Coronary artery (tissue), 2 donors: ENCODE measurements at places on chromosomes 1 and 21.

DNA sequence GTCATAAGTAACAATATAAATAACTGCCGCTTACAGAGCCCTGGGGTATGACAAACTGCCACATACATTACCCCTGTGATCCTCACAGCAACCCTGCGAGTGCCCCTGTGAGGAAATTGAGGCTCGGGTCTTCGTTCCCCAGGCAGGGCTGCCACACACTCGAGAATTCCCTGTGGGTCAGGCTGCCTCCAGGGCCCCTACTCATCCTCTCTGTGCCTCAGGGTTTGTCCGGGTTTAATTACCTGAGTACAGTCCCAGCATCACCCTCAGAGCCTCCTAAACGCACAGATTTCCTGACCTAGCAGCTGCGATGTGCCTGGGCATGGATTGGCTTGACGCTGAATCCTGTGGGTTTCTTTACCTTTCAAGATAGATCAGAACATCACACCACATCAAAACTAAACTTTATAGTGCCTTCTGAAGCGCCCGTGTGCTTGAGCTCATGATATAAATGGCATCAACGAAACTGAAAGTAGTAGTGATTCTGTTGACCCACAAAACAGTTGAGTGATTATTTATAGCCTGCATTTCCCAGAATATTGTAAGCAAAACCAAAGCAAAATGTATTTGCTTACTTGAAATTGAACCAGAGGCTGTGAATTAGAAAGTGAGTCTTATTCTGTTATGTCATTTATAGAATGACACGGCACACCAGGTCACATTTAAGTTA lies 14.0 kb downstream of the SLC37A1 start:
- peak; percentile 61 for DNase-seq

- DNase-seq, result no peak
Observed at GRCh38 chr1:114144016-114144415, 9.7 kb downstream of the SYT6 start.

GRCh38 chr1:54052431-54052933 lies 522 bp downstream of the TMEM59 start:
- DNase-seq, result no peak

DNA sequence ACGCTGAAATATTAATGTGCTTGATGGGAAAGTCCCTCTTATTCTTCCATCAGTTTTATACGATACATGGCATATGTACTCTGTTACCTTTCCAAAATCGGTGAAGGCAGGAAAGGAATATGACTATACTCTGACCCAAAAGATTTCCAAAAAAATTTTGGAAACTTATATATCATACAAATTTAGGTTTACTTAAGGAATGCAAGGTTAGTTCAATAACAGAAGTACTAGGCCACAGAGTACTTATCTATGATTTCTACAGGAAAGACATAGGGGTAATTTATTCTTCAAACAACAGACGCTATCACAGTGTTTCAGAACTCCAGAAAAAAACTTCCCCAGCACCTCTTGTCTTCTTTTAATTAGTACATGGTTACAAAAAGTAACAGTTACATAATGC lies 84.8 kb downstream of the COP1 start:
- no peak for DNase-seq

DNA sequence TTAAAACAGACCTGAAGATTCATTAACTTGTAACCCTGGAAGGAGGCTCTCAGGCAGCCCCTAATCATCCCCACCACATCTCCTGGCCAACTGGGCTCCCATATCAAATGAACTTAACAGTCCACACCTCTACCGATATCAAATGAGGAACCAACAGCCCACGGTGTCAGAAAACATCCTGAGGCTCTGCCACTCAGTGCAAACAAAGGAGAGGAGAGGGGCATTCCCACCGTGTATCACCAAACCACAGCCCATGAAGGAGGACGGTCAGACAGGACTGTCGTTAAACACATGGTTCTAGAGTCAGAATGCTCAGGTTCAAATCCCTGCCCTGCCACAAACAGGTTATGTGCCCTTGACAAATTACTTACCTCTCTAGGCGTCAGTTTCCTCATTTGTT lies 52.5 kb downstream of the ERI3 start:
- DNase-seq, result no peak

GRCh38 chr1:162236201-162236600 lies 140.5 kb downstream of the SPATA46 start:
- DNase-seq, result no peak

GRCh38 chr1:163604321-163604720 lies 282.6 kb downstream of the NUF2 start:
- no peak for DNase-seq

- no peak for DNase-seq
Observed at GRCh38 chr1:84973498-84974334, 23.2 kb downstream of the MCOLN2 start.

DNA sequence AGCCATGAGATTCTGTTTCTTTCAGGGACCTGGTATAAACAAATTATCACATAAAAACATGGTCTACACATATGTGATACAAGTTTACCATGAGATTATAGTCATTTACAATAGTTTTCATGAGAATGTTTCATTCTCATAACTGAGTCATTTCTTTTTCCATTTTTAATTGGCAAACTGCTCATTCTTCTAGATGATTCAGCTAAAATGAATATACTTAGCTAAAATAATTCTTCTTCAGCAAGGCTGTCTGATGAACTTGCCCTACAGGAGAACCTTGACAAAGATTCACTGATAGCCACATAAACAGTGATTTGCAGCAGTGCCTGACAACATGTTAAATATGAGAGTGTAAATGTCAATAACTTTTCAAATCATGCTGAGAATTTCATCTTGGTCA lies 253.2 kb downstream of the FMN2 start:
- no peak for DNase-seq

GRCh38 chr1:9755441-9755995 lies 68.2 kb downstream of the CLSTN1 start:
- no peak for DNase-seq

GRCh38 chr1:160682983-160683865 lies 28.4 kb downstream of the CD48 start:
- no peak for DNase-seq

DNA sequence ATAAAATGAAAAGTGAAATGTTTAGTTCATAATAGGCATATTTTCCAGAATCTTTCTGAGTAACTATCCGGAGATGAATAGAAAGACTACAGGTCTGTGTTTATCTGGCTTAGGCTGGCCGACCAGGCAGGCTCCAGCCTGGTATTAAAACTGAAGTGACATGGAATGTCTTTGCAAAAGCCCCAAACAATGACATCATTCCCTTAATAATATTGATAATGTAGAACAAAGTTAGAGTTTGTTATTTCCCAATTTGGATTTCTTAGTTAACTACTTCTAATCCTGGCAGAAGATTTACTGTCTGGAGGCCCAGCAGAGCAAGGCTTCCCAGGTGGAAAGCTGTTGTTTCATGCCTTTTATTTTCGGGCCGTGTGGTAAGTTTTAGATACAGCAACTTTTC lies 207.7 kb downstream of the GREM2 start:
- no peak for DNase-seq

- DNase-seq, result no peak
Observed at GRCh38 chr1:89519779-89520358, 4.8 kb upstream of the LRRC8B start.

DNA sequence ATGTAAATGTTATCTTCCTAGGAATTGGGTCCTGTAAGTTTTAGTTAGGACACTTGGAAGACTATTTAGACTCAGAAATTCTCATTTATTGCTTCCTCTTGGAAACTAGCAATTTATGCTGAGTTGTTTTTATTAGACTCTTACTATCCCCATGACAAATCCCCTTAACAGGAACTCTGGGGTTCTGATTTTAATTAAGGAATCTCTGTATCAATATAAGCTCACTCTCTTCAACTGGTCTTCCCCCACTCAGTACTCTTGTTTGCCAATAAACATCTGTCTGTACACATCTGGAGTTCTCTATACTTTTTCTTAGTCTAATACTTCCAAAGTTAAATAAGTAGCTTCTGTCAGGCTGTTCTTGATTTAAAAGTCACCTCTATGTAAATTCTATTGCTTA lies 64.1 kb upstream of the TBX15 start:
- no peak for DNase-seq

GRCh38 chr1:106944721-106945120 lies 111.8 kb upstream of the PRMT6 start:
- no peak for DNase-seq

GRCh38 chr1:200665861-200666260 lies 3.8 kb downstream of the DDX59 start:
- no peak for DNase-seq

DNA sequence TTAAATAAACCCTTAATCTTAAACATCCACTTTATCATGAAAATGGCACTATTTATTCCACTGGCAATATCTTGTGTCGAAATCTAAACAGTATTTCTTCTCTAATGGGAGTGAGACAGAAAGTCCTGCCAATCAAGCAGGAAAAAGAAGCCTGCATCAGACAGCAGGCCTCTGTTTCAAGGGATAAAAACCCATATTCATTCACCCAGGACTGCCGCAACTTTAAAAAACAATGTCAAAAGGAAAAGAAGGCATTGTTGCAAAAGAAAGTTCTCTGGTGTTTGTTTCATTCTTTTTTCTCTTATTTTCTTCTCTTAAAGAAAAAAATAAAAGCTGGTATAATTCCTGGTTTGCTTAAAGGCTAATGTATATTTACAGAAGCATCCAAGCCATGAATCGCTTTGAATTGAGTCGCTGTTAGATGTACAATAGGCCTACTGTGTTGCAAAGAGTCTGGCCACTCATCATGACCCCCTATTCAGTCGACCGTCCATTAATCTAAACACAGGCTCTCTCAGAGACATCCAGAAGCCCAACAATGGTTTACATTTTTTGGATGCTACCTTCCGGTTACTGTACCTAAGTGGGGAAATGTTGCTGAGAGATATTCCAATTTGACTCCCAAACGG lies 48.7 kb upstream of the ZC3H11B start:
- no peak for DNase-seq

DNA sequence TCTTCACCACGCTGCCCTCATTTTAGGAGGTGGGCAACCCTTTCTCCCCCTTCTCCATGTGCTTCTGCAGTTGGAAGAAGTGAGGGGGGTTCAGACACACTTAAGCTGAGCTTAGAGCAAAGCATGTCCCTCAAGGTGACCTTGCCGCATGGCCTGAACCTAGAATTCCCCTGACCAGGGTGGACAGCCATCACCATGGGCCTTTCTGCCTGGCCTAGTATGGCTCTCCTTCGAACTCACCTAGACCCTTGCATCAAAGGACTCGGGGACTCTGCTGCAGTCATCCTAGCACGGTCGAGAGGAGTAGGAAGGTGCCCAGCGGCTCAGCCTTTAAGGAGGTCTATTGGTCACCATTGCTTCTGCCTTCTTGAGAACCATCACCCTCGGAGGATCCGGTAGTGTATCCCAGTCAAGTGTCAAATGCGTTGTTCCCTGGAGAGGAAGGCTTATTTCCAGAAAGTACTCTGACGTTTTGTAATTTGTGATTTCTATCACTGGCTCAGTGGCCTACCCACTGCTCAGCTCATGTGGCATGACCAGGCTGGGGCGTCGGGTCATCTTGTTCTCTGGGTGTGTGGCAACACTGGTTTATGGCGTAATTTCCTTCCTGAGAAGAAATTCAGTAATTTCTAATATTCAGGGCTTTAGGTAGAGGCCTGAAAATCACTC lies at the start of gene KCNE1:
Gene KCNE1 (minus strand): TSS at position 424 of the 669 bp plus-strand sequence. CDS start 62,576 bp downstream, outside the sequence.
- no peak for DNase-seq
